AG08396 (cell line): ENCODE measurements at places on chromosomes 12 and 14.

DNA sequence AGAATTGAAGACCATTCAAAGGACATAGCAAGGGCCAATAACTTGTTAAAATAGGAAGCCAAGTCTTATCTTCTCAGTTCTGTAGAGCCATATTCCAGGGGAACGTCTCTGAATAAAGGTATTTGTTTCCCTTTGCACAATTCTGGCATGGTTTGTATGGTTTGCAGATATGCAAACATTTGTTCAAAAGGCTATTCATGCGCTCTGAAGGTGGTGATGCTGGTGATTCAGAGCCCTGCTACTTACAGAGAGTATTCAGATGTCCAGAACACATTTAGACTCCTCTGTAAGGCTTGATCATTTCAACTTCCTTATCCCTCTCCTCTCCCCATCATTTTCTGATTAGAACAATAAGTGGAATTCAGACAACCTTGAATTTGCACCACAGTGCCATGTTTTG, 35.9 kb downstream of the SLC4A8 start:
- peak; percentile 32 for DNase-seq

- DNase-seq: no peak
These were observed 6.7 kb downstream of the TESPA1 start for GRCh38 chr12:54977857-54978256.

GRCh38 chr12:128318946-128319345, 52.0 kb downstream of the TMEM132C start:
- no peak for DNase-seq

- no peak for DNase-seq
These were observed 43.2 kb upstream of the TUNAR start for GRCh38 chr14:95833429-95833828.

DNA sequence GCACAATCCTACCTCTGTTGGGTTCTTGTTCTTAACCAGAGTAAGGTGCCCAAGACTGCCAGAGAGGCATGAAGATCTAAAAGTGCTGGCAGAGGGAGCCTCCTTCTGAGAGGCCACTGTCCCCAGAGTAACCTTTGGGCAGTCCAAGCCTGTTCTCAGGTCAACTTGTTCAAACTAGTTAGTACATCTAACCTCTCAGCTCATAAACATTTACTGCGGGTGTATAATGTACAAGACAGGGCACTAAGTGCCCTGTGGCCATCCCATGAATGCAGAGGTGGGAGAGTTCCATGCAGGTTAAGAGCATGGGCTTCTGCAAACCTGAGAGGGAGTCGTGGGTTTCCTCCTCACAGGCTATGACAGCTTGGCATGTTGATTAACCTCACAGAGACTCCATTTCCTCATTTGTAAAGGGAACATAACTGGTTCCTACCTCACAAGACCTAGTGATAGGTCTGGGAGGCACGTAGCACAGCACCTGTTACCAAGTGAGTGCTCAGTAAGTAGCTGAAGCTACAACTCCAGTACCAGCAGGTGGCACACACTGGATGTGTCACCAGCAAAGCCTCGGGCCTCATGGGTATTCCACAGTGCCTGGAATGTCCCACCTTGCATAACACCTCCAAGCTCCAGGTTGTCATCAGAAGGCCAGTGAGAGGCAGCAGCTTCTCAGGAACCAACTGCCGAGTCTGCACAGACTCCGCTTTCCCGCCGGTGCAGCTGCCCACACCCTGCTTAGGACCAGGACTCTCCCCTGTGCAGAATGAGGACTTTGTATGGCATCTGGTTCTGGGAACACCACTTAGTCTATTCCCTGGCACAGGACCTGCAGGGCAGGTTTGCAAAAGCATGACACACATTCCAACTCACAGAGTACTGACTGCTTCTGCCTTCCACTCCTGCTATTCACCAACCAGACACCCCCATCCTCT, 4.4 kb downstream of the VDR start:
- DNase-seq: no peak

GRCh38 chr12:40561395-40561966, 130.8 kb upstream of the CNTN1 start:
- DNase-seq: no peak

- DNase-seq: no peak
These were observed 83.2 kb downstream of the BCL11B start for GRCh38 chr14:99188731-99189191.

- no peak for DNase-seq
These were observed 2.6 kb downstream of the KRAS start for GRCh38 chr12:25248137-25248536.

- peak; percentile 24 for DNase-seq
These were observed 10.7 kb downstream of the PCNX4 start for GRCh38 chr14:60102389-60102788.

DNA sequence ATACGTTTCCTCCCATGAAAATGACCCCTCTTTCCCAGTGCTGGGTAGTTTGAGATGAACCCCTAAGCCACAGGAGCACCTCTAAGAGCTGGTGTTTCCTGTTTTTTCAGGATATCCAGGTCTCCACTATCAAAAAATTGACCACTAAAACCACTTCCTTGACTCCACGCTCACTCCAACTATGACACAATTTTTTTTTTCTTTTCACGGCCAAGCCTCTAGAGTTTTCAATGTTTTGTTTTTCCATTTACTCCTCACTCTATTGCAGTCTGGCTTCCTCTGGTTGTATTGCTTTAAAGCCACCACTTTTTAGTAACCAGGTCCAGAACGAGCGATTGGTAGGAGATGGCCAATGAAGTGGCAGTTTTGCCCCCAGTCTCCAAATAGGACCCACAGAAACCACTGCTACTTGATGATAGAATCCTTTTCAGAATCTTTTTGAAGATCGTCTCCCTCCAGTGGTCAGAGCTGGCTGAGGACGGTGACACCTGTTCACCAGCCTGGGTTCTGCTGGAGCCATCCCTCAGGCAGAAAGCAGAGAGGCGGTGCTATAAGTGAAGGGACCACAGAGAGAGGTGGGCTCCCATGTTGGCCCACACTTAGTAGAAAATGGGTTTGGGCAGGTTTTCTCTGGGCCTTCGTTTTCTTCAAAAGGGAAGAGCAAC, 454.4 kb downstream of the VRK1 start:
- DNase-seq: no peak

- no peak for DNase-seq
These were observed 49.1 kb upstream of the CAND1 start for GRCh38 chr12:67220065-67220464.

GRCh38 chr12:14410841-14411569, 45.5 kb downstream of the ATF7IP start:
- DNase-seq: no peak

DNA sequence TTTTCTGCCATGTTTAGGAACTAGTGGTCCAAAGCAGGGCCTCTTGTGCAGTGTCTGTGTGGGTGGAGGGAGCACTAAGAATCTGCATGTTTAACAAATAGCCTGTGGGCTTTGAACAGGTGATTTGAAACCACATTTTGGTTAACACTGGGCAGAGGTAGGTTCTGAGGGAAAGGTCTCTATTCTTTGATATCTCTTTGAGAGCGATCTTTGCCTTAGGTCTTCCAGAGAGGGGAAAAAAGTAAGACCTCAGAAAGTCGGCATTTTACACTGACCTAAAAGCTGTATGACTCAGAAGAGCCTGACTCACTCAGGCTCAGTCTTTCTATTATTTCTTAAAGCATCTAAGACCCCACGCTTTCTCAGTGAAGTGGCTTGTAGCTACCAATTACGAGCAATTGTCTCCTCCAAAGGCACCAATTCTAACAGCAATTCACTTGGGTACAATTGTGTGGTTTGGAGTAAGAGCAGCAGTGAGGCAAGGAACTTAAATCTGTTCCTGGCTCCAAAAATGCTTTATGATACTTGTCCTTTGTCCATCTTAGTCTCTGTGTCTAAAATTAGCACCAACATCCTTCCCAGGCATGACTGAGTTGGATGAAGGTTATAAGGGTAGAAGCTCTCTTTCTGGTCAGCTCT, 8.8 kb downstream of the EIF2B2 start:
- DNase-seq: peak; percentile 48

GRCh38 chr14:87483271-87484260, 509.4 kb downstream of the GALC start:
- DNase-seq: peak; percentile 48
